ENCODE measurements at places on chromosomes 7 and 10. TPM values are rescaled to one million over a fixed set of nuclear protein-coding genes. Genes with fewer than 3 reads are reported as not detected.

DNA sequence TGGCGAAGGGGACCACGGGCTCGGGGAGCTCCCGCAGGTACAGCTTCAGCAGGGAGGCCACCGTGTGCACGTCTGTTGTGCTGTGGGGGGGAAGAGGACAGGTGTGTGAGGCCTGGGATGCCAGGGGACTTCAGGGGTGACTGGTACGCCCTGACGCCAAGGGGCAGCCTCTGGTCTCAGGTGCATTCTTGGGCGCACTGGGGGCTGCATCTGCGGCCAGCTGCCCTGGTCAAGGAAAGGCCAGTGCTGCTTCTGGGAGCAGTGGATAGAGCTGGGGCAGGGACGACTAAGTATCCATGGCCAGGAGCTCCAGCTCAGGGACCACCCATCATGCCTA, 148.5 kb downstream of the MAPK8 start:
- peak; percentile 72 for DNase-seq

DNA sequence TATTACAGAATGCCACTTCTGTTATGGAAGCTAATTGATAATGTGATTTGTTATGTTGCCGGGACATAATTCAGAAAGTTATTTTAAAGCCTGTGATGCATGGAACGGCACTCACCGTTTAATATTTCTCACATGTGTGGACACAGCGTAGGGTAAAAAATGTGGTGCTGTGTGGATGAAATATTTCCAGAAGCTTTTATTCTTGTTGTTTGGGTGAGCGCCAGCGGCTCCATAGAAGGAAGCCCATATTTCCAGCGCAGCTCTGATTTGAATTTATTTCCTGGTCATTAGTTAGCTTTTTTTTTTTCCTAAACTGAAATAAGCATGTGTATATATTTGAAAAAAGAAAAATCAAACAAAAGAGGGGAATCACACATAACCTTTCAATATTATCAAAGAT, 20.2 kb upstream of the NKX6-2 start:
- DNase-seq: no peak

GRCh38 chr10:89481662-89482061, 53.7 kb downstream of the SLC16A12 start:
- DNase-seq: no peak

DNA sequence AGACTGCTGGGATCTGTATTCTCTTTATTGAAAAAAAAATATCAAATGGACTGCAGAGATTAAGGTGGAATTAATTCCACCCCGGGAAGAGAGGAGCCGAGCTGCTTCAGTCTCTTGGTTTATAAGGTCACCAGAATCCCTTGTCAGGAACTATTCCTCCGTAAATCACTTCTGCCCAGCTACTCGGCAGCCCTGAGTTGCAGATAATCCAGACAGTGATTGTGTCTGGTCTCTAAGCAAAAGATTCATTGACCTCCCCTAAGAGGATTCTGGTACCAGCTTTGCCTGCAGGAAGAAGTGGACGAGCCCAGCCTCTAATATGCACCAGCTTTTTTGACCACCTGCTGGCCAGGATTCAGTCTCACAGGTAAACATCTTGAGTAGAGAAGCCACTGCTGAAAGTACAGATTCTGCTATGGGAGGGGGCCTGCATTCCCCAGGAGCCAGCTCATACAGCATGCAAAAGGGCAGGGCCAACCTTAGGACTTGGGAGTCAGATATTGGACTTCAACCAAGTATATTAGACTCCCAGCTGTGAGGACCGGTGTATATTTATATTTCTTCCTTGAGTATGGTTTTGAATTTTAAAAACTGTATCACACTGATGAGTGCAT, 27.1 kb upstream of the PLXNA4 start:
- DNase-seq: no peak

DNA sequence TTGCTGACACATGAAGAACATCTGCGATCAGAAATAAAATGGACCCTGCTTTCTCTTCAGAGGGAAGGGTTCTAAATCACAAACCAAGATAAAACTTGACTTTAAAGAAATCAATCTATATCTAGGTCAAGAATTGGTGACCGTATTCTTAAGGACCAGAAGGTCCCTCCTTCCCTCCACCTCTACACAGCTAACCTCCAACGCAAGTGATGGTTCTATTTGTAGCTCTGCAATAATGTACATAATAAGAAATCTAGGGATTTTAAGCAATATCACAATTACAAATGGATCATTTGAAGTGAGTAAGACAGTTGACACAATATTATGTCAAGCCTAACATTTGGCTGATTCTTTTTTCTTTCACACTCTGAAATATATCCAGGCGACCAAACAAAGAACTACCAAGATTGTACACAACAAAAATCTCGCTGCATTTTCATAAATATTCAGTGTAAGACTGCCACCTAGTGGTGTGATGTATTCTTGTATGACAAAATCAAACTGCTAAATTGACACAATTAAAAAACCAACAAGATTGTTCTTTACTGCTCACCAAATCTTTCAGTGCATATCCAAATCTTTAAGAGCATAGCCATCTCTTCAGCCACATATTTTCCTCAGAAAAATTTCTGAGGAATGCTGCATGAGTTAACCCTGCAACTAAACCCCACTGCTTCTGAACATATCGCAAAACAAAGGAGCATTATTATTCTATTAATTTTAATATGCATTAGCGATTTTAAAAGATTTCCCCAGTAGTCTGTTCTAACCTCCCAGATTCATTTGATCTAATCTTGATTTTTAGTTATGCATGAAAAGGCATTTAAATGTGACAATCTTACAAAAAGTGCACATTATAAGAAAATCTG, 44.5 kb downstream of the ICA1 start:
- no peak for DNase-seq

DNA sequence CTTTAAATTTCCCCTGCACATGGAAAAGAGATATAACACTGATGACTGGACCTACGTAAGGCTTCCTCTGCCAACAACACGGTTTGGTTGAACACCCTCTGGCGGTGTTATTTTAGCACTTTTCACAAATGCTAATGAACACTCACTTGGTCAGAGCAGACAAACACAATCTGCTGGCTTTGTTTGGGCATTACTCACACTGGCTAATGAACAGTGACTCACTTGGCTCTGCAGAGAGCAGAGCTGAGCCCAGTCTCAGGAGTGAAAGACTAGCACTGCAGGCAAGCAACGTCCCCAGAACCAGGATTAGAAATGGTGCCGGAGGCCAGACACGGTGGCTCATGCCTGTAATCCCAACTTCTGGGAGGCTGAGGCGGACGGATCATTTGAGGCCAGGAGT, 430.8 kb downstream of the PLXNA4 start:
- DNase-seq: no peak

DNA sequence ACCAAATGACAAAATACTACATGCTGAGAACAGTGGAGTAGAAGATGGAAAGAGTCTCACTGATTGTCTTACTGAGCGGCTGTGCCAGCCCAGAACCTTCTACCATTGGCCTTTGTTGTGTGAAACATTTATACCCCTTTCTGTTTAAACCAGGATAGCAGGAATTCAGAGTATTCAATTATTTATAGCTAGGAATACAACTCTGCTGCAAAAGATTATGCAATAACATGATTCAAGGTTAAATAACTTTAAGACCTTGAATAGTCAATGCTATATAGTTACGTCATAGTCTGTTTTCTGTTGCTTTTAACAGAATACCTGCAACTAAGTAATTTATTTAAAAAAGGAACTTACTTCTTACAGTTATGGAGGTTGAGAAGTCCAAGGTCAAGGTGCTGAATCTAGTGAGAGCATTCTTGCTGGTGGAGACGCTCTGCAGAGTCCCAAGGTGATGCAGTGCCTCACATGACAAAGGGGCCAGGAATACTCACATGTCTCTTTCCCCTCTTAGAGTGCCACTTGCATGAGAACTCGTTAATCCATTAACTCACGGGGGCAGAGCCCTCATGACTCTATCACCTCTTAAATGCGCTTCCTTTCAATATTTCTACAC, 371.8 kb downstream of the MDFIC start:
- no peak for DNase-seq

The WEE2 gene
- total RNA-seq: not detected

The PRKAR1B gene
- 13.5 TPM for total RNA-seq

The THSD7A gene
- 3.4 TPM for total RNA-seq

The CAMK2B gene
- 149 TPM for total RNA-seq

The CDC14C gene
- total RNA-seq: not detected

The CTAGE4 gene
- total RNA-seq: 0.24 TPM
